ENCODE measurements at places on chromosomes 3 and 15.

GRCh38 chr3:84904816-84905555 lies 53.8 kb upstream of the CADM2 start:
- DNase-seq: no peak

DNA sequence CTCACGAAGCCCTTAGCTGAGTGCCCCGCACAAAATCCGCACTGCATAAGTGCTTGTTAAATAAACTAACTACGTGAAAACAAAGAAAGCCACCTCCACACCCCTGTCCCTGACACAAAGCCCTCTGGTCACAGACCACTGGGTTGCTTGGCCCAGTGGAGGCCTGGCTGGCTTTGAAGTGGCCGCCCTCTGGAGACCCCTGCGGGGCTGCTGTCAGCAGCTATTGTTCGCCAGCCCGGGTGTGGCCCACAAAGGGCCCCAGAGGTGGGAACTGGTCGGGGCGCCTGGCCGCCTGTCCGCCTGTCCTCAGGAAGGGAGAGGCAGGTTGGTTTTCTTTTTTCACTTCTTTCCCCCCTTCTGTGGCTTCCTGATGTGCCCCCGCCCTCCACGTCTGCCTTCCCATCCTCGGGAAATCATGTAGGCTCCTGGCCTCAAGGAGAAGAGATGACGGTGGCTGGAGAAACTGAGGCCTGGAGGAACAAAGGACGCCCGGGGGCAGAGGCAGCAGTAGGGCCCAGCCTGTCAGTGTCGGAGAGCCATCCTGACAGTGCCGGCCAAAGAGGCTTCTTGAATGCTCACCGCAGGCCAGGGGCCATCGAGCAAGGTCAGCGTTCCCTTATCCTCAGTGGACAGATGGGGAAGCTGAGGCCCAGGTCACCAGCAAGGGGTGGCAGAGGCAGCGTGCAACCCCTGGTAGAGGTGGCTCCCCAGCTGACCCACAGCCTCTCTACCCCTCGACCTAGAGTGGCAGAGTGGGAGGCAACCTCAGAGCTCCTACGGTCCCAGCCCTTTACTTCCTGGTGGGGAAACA lies 61.1 kb downstream of the SLC6A6 start:
- no peak for DNase-seq

- no peak for DNase-seq
These were observed 35.0 kb upstream of the COLQ start for GRCh38 chr3:15556512-15556911.

GRCh38 chr15:90009301-90010022 lies 8.3 kb downstream of the ZNF710 start:
- DNase-seq: no peak

DNA sequence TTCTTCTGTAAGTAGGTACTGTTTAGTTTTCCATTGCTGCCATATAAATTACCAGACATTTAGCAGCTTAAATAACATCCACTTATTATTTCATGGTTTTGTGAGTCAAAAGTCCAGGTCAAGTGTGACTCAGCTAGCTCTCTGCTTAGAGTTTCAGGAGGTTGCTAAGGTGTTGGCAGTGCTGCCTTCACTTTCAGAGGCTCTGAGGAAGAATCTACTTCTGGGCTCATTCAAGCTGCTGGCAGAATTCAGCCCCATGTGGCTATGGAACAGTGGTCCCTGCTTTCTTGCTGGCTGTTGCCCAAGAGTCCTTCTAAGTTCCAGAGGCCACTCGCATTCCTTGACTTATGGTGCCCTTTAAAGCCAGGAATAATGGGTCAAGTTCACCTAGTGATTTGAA lies 4.5 kb downstream of the CFAP44 start:
- no peak for DNase-seq

GRCh38 chr3:126461450-126462070 lies 14.1 kb downstream of the ZXDC start:
- DNase-seq: no peak

GRCh38 chr3:108863799-108864135 lies 41.2 kb downstream of the TRAT1 start:
- DNase-seq: no peak

DNA sequence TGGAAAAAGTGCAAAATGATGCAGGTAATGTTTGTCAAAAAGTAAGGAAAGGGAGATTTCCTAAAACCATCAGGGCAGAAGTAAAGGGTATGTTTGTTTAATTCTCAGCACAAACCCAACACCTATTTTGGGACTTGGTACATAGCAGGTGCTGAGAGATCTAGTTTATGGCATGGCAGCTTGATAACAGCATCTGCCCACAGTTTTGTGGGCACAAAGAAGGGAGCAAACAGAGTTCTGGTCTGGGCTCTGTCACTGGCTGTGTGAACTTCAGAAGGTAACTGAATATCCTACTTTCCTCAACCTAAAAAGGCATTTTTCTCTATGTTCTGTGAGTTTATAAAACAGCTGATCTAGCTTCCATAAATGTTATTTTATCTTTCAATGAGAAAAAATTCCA lies 141.6 kb downstream of the PLCH1 start:
- no peak for DNase-seq

DNA sequence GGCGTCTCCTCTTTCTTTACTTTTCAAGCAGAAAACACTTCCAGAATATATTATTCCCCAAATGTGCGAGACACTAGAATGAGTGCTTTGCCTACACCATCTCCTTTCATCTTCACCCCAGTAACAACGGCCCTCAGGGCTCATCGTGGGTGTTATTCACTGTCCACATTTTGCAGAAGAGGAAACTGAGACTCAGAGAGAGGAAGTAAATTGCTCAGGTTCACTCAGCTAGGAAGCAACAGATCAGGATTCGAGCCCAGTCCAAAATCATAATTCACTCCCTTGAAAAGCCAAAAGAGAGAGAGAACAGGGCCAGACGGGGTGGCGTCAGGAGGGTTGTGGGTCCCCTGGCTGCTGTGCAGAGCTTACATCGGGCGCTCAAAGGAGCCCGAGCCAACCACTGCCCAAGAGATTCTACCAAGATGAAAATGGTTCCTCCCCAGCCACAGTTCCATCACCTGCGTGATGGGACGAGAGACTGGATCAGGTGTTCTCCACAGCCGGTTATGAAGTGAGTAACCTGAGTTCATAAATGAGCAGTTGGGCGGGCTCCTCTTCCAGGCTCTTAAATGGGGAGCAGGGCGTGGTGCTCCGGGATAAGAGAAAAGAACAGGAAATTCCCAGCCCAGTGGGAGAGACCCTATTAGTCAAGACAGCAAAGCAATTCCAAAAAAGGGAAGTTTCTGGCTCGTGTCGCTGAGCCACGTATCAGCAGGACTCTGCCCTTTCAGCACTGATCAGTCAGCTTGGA lies 48.6 kb upstream of the FLNB start:
- peak; percentile 14 for DNase-seq

- DNase-seq: no peak
These were observed 77.5 kb downstream of the ATP10A start for GRCh38 chr15:25785641-25786025.

DNA sequence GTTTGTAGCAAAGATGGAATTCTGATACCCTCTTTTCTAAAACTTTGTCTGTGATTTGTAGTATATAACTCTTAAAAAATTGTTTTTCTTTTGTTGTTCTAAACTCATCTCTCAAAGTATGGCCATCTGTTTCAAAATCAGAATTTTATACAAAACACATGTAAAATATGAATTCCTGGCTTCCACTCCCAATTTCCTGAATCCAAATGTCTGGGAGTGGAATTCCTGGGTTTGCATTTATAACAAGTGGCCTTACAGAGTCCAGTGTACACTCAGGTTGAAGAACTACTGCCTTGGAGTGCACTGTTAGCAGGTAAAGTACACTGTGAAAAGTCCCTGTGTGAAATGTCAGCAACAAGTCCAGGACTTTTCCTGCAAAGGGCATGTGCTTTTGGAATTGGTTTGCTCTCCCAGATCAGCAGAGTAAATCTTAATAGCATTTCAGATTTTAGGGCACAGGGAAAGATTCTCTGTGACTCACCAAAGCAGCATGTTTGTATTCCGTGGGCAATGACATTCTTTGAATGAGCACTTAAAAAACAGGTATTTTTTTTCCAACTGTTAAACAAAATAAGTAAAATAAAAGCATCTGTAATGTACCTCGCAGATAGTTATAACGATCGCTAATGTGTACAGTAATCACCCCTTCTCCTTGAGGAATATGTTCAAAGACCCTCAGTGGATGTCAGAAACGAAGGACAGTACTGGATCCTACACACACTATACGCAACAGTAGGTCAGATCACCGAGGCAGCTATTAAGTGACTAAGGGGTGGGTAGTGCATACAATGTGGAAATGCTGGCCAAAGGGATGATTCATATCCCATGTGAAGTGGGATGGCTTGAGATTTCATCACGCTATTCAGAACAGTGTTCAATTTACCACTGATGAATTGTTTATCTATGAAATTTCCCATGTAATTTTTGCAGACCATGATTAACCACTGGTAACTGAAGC lies 2.0 kb upstream of the CLDN16 start:
- DNase-seq: no peak
